ENCODE measurements at places on chromosomes 6 and 20.

DNA sequence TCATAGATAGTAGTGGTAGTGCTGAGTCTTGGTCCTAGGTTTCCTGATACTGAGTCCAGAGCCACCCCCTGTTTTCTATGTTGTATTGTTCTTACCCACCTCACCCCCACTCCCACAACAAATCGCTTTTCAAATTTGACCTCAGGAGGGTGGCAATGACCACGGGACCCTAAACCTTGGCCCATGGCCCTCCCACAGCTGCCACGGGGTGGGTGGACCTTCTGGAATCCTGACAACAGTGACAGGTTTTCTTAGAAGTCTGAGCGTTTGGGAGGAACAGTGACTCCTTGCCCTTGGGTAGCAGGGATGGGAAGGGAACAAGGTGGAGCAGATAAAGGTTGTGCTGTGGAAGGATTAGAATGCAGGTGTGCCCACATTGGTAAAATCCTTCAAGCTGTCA, 36.9 kb downstream of the TGM3 start:
- no peak for DNase-seq

DNA sequence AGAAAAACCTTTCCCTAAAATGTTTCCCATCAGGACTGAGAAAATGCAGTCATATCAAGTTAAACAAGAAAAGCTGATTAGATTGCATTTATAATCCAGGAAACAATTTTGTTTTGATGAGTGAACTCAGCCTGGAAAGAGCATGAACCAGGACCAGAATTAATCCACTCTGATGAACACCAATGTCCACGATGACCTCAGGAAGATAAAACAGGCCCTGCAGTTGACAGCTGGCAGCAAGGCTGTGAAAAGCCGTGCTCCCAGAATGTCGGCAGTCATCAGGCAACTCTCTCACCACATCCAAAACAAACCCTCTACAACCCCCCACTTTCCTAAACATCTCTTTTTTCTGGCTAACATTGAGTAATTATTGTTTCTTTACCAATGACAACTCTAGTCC, 74.0 kb upstream of the PROKR2 start:
- DNase-seq = no peak

- no peak for DNase-seq
Measured at GRCh38 chr6:45253453-45253852, 74.7 kb upstream of the RUNX2 start.

GRCh38 chr6:124670801-124671200, 291.4 kb upstream of the RNF217 start:
- DNase-seq = no peak

- no peak for DNase-seq
Measured at GRCh38 chr6:71408787-71409723, 120.4 kb downstream of the OGFRL1 start.

DNA sequence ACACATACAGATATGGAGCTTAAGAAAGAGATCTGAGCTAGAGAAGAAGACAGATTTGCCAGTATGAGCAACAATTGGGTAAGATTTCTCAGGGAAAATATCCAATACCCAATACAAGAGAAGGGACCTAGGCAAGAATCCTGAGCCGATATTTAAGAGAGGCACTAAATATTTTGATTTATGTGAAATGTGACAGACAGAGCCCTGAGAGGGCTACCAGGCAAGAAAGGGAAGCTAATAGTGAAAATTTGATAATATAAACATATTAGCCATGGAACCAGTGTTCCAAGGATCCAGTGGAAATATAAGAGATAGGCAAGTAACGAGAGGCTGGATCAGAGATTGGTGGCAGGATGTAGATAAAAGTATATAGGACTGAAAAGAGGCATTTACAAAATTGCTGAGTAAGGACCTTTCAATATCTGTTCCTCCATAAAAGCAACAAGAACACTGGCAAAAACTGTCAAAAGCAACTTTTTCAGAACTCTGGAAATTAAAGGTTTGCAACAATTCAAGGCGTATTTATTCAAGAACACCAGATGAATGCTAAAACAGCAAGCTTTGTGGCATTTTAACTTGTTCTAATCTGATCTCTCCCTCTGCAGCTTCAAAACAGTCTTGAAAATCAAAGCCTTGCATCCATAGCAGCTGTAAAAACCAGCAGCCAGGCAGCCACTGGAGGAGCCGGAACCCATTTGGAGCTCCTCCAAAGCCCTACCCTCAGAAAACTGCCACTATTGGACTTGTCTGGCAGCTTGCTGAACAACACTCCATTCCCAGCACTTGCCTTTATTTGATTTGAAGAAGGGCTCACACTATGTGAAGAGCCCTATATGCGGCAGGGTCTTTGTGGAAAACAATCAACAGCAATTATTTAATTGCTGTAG, 58.8 kb downstream of the REV3L start:
- no peak for DNase-seq

DNA sequence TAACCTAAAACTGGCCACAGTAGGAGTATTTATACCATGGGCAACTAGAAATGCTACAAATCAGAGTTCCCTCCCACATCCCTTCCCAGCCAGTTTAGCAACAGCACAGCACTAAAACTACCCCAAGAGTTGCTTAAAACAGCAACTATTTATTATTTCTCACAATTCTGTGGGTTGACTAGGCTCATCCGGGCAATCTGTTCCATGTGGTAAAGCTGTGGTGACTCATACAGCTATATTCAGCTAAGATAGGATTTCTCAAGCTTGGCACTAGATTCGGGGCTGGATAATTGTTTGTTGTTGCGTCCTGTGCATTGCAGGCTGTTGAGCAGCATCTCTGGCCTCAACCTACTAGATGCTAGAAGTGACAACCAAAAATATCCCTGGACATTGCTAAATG, 8.6 kb upstream of the HECA start:
- DNase-seq = peak; percentile 43

DNA sequence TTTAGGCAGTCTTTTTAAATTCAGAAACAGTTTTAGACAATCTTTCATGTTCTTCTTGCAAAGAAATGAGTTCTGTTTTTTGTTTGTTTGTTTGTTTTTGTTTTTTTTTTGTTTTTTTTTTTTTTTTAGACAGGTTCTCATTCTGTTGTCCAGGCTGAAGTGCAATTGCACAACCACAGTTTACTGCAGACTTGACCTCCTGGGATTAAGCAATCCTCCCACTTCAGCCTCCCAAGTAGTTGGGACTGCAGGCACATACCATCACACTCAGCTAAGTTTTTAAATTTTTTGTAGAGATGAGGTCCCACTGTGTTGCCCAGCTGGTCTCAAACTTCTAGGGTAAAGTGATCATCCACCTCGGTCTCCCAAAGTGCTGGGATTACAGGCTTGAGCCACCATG, 96.2 kb downstream of the OTOR start:
- no peak for DNase-seq

GRCh38 chr6:138293428-138294395, 75.4 kb upstream of the PBOV1 start:
- DNase-seq = no peak

DNA sequence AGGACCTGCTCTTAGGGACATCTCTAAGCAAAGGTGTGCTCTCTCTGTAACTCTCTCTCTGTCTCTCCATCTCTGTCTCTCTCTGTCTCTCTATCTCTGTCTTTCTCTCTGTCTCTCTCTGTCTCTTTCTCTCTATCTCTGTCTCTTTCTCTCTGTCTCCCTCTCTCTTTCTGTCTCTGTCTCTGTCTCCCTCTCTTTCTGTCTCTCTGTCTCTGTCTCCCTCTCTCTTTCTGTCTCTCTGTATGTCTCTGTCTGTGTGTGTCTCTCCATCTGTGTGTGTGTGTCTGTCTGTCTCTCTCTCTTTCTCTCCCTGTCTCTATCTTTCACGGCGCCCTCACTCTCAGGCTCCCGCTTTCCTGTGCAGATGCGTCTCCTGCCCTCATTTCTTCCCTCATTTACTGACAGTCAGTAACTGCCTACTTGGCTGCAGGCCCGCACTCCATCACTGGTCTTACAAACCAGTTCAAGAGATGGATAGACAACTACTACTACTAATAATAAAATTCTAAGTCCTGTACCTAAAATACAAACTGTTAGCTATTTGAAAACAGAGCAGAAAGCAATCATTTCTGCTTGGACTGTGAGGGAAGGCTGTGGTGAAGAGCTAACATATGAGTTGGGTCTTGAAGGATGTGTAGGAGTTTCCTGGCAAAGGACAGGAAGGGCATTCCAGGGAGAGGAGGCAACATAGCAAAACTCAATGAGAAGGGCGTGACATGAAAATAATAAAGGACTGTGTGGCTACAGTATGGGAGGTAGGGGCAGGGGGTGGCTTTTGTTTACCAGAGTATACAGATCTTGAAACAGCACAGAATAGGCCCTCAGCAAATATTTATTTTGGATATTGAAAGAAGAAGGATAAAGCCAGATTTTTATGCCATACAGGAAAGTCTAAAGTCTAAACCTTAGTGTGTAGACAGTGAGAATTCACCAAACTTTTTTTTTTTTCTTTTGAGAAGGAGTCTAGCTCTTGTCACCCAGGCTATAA, 67.8 kb upstream of the TAB2 start:
- no peak for DNase-seq

DNA sequence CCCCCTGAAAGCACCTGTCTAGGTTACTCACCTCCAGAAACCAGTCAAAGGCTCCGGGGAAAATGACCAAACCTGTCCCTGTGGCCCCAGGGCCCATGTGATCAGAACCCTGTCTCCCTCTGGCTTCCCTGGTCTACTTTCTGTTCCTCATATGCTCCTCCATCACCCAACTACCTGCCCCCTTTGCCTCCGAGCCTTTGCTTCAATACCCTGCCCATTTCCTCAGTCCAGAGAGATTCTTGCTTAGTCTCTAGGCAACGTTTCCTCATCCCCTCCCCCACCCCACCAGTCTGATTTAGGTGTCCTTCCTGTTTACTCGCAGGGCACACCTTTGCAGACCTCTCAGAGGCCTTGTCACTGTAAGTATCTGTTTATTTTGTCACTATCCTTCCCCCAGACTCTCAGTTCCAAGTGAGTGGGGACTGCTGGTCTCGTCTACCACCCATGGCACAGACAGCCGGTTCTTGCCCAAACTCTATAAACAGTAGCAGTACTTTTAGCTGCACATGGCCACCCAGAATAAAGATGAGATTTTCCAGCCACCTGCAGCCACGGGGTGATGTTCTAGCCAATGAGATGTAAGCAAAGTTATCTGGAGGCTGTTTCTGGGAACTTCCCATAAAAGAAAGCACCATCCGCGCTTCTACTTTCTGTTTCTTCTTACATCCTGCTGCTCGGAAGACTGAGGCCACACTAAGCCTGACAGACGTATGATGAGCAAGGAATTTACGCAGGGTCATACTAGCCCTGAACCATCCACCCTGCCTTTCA, 13.3 kb downstream of the ELOVL5 start:
- DNase-seq = peak; percentile 89

- no peak for DNase-seq
Measured at GRCh38 chr20:13690943-13691342, 52.2 kb upstream of the TASP1 start.

DNA sequence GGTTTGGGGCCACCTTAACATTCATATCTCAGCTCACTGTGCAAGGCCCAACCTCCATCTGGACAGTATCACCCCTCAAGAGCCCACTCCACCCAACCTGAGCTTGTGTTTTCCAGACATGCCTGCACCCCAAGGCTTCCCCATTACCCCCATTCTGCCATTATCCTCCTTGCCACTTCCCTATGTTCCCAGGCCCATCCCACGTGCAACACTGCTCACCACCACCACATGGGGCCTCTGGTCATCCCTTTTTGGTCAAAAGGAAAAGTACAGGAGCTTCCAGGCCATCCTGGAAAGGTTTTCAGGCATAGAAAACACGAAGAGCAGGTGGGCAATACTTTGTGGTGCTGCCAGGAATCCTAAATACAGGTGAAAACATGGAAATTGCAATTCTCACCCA, 140.3 kb downstream of the SYNDIG1 start:
- no peak for DNase-seq

- DNase-seq = no peak
Measured at GRCh38 chr20:48839154-48839917, 11.5 kb upstream of the PREX1 start.

DNA sequence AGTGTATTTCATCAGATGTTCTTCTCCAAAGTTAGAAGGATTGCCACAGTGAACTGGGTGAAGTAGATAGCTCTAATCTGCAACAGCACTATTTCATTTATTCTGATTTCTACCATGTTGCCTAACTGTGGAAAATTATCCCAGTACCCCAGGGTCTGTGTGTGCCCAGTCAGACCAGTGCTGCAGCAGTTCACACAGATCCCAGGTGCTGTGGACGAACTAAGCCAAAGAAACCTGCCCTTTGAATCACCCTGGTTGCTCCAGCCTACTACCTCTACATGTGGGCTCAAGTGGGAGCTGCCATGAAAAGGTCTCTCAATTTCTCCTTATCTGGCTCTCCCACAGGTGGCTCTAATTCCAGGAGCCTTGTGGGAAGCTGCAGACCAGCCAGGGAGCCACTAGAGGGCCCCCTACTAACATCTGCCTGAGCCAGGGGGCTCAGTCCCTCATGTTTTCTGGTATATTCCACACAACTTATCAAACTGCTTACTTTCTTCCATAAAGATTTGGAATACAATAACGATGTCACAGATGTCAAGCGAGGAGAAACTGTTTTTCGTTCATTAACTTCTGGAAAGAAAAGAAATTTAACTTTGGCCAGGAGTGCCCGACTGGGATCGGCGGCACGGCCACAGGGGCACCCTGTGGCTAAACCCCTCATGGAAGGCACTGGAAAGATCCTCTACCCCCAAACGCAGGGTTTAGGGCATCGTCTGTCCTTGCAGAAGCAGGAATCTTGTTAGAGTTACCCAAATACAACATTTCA, 31.6 kb upstream of the LY86 start:
- DNase-seq = peak; percentile 39

- DNase-seq = no peak
Measured at GRCh38 chr6:167565388-167565787, 240.5 kb downstream of the TTLL2 start.

DNA sequence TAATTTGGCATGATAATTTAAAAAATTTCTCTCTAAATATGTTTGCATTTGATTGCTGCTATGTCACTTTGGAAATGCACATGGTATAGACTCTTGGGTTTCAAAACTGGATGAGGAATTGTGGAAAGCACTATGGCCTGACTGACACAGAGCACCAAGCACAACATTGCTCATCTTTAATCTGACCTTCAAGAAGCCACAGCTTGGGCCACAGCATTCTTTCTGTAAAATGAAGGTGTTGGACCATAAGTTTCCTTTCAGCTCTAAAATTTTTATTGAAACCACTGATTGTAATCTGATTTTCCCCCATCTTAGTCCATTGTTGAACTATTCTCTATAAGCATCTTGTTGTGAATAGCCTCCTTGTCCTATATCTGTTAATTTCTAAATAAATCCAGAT, 41.0 kb downstream of the QKI start:
- DNase-seq = no peak

GRCh38 chr6:114389111-114389510, 46.3 kb upstream of the HS3ST5 start:
- DNase-seq = no peak

- DNase-seq = no peak
Measured at GRCh38 chr6:324116-324728, 31.9 kb downstream of the DUSP22 start.

GRCh38 chr6:3852391-3852790, 3.2 kb downstream of the FAM50B start:
- no peak for DNase-seq

GRCh38 chr20:19210391-19211155, 1.9 kb upstream of the SLC24A3 start:
- no peak for DNase-seq
